Urothelium cell line (cell line): ENCODE measurements at places on chromosomes 4 and X.

DNA sequence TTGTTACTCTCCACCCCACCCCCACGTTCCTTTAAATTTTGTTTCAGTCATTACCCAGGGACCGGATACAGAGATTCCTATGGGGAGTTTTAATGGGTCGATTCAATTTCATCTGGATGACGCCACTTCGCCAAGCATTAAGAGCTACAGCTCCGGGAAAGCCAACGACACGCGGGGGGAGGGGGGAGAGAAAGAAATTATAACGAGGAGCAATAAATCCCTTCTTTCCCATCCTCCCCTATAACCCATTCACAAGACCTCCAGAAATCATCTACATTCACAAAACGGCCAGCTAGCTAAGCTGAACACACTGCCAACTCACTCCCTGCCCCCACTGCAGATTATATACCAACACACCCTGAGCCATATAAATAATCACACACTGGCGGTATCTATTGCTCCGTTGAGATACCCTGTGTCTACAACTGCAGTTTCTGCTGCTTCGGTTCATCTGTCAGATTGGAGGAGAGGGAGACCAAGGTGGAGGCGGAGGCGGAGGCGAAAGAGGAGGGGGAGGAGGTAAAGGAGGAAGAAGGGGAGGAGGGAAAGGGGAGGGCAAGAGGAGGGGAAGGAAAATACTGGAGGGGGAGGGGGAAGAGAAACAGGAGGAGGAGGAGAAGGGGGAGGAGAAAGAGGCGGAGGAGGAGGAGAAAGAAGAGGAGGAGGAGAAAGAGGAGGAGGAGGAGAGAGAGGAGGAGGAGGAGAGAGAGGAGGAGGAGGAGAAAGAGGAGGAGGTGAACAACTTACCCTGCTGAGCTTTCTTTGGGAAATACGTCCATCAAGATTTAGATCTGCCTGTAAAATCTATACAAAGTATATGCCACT lies 113.9 kb upstream of the VAMP7 start:
- DNase-seq: peak; percentile 62

- no peak for DNase-seq
Measured at GRCh38 chr4:6425336-6425735, 47.1 kb downstream of the PPP2R2C start.

- DNase-seq: no peak
Measured at GRCh38 chr4:189278597-189279165, 662.0 kb upstream of the FRG1 start.

DNA sequence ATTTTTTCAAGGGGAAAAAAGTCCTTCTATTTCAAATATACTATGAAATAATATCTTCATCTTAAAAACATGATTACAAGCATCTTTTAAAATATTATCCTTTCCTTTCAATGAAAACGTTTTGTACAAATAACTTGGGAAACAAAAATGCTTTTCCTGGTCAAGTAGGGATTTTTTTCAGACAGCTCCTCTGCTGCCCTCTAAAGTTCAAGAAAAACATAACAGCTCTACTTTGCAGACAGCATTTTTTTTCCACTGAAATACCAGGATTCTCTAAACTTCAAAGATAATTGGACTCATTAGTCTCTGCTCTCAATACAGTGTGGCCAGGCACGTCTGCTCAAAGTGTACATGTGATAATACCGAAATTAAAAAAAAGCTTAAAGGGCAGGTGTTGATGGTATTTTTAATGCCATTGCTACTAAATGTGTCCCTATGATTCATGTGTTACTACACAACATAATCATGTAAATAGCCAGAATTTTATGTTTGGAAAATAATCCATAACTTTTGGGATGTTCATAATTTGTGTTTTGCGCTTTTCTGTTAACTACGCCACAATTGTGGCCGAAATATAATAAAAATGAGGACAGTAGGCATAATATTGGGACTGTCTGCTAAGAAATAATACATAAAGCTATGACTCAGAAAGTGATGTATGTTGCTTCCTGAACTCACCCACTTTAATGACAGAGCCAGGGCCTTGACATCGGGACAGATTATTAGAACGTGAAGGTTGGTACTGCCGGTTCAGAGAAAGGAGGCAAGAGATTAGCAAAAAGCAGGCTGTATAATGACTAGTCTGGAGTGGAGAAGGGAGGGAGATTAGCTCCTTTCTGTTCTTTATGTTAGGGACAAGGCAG lies 478.9 kb downstream of the KCNIP4 start:
- DNase-seq: no peak

GRCh38 chr4:16717266-16717970 lies 181.0 kb downstream of the LDB2 start:
- no peak for DNase-seq
